ENCODE measurements at places on chromosomes 1 and 21.

DNA sequence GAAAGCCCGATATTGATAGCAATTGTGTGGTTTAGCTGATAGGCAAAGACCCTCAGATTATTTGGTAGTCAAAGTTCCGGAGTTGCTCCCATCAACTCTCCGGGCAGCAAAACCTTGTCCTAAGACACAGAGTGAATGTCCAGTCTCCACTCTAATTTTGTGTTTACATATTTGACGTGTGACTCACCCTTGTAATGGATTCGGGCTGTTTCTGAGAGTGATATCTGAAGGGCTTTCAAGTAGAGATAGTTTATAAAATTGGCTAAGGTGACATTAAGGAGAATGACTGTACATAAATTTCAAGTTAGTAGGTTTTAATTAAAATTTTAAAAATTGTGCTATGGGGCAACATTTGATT, 154.2 kb downstream of the CNIH3 start:
- DNase-seq: peak; percentile 16

GRCh38 chr1:82108843-82109242, 308.1 kb downstream of the ADGRL2 start:
- DNase-seq: no peak

DNA sequence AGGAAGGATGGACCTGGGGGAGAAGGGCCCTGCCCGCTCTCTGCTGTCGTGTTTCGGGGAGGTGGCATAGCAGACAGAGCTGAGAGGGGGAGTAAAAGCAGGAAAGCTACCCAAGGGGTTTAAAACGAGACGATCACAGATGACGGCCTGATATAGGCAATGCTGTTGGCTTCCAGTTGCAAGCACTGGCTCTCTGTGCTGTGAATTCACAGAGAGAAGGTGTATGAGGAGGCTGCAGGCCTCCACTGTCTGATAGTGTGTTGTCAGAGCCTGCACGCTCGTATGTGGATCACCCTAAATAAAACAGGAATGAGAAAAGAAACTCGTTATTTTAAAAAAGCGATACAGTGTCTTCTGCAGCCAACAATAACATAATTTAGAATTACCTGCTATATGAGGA, 57.4 kb downstream of the LGR6 start:
- DNase-seq: no peak

DNA sequence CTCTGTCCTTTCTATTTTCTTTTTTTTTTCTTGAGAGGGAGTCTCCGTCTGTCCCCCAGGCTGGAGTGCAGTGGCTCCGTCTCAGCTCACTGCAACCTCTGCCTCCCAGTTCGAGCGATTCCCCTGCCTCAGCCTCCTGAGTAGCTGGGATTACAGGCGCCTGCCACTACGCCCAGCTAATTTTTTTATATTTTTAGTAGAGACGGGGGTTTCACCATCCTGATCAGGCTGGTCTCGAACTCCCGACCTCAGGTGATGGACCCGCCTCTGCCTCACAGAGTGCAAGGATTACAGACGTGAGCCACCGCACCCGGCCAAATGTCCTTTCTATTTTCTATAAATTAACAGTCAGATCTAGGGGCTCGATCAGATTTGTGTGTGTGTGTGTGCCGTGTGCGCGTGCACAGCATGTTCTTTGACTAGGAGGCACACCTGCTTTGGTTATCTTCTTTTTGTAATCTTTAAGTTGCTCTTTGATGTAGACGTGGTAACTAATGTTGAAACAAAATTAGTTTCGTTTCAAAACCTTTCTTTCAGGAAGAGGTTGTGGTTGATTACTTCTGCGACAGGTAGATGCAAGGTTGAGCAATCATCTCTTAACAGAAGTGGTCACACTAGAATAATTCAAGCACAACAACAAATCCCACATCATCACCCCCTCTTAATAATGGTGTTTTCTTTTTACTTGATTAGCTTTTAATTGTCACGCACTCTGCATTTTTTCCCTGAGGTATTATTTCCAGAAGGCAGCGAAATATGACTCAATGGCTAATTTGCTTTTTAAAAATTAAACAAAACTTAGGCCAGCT, 779 bp upstream of the DEGS1 start:
- no peak for DNase-seq

GRCh38 chr21:27536319-27536718, 569.4 kb upstream of the ADAMTS5 start:
- no peak for DNase-seq

GRCh38 chr1:237672748-237673147, 218.0 kb downstream of the ZP4 start:
- peak; percentile 33 for DNase-seq

GRCh38 chr1:221078260-221078965, 199.2 kb downstream of the HLX start:
- no peak for DNase-seq

DNA sequence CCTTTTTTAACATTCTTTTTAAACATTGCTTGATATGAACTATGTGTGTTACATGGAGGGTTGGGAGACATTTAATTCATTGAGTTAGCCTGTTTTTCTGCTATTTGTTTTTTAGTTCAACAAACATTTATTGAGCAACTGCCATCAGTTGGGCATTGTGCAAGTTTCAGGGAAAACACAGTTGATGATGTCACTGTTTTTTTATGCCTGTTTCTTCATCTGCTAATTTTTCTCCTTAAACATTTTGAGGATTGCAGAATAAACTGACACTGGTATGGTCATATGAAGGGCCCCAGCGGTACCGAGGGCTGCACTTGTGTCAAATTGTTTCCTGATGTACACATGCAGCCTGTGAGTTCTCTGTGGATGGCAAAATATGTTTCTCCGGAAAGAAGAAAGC, 253.0 kb downstream of the FGGY start:
- no peak for DNase-seq

DNA sequence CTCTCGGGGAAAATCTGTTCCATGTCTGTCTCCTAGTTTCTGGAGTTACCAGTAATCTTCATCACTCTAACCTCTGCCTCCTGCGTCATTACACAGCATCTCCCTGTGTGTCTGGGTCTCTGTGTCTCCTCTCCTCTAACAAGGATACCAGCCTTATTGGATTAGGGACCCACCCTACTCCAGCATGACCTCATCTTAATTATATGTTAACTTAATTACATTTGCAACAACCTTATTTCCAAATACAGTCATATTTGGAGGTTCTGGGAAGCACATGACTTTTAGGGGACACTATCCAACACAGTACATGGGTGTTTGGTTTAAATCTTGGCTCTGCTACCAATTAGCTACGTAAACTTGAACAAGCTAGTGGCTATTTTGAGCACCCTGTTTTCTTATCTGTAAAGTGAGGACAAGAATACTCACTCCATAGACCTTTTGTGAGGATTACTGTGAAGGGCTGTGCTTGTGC, 83.9 kb upstream of the SGIP1 start:
- no peak for DNase-seq

DNA sequence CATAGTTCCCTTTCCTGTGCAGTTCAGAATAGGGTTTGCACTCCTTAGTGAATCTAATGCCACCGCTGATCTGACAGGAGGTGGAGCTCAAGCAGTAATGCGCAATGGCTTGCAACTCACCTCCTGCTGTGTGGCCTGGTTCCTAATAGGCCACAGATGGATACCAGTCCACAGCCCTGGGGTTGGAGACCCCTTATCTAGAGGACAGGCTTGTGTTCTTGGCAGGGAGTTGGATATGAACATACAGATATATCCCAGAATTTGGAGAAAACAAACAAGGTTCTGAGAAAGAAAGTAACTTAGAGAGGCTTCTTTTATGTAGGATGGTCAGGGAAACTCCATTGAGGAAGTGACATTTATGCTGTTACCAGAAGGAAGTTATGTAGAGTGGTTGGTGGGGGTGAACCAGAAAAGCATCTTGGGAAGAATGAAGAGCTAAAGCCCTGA, 5.1 kb upstream of the PTPRC start:
- no peak for DNase-seq

DNA sequence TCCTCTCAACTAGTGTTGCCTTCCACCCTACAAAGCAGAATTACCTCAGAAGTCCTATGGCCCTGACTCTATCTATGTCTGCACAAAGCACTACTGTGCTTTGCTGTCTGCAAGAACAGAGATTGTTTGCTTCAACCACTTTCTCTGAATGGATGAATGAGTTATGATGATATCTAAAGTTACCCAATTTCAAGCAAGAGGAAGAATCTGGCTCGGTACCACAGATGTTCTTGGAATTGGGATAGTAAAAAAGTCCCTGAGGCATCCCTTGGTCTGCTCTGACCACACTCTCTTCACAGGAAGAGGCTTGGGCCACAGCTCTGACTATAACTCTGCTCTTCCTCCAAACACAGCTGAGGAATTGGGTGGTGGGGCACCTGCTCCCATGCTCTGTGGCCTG, 31.2 kb downstream of the MTARC1 start:
- DNase-seq: no peak

GRCh38 chr1:202227997-202228401, 34.4 kb downstream of the LGR6 start:
- no peak for DNase-seq

- peak; percentile 31 for DNase-seq
Observed at GRCh38 chr1:6347641-6348487, 45.7 kb downstream of the ACOT7 start.

DNA sequence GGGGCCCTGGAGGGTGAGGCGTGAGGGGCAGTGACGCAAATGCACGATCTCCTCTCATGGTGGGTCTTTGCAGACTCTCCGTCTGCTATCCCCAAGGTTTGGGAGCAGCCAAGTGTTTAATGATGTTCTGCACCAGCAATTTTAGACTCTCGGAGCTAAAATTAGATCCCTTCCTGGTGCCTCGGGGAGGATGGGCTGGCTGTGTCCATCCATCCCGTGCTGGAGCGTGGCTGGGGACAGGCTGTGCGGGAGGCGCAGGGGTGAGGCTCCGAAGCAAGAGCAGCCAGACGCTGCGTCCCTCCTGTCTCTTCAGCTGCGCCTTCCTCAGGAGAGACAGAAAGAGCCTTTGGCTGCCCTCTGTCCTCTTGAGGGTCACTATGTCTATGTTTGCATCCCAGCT, 387.6 kb downstream of the CAMTA1 start:
- peak; percentile 1 for DNase-seq

DNA sequence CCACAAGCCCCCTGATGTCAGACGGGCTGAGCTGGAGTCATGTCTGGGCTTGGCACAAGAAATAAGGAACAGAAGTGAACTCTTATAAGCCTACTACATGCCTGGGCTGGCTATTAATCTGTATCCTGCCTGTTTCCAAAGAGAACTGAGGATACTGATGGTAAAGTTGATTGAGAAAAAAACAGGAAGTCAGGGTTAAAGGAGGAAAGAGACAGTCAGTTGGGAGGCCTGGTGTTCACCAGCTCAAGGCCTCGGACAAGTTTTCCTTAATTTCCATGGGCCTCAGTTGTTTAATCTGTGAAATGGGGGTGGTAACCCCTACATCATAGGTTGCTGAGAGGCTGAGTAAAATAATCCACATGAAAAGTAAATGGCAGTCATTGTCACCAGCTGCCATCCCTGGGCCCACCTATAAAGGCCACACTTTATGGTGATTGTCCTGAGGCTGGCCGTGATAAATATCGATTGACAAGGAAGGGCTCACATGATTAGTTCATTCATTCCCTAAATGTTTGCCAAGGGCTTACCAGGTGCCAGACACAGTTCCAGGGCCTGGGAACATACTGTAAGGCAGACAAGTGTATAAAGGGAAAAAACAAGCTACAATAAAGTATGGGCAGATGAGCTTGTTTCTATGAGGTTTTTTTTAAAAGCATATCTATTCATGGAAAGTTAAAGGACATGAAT, 2.8 kb downstream of the ALDH4A1 start:
- DNase-seq: no peak

GRCh38 chr1:1334835-1335234, 3.8 kb downstream of the TAS1R3 start:
- DNase-seq: no peak

GRCh38 chr1:233166896-233167295, 128.6 kb downstream of the PCNX2 start:
- DNase-seq: no peak

GRCh38 chr1:208254862-208255261, 10.7 kb upstream of the PLXNA2 start:
- DNase-seq: no peak

GRCh38 chr1:89125913-89126580, at the start of gene GBP2:
GBP2 (minus strand) TSS chr1:89126114; CDS start chr1:89121966, 4,148 bp downstream.
- DNase-seq: peak; percentile 33

DNA sequence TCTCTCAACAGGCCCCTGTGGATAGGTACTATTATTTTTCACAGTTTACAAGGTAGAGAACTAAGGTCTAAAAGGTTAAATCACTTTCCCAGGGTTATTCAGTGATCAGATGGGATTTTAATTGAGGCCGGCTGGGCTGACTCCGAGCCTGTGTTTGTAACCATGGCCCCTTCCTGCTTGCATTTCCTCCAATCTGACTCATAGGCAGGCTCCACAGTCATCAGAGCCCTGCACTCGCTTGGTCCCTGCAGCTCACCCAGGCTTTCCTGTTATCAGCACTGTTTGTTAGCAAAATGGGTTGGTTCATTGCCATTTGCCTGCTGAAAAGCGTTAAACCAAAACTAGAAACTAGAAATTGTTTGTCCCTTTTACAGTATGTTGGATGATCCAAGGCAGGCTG, 41.4 kb upstream of the LMX1A start:
- no peak for DNase-seq

DNA sequence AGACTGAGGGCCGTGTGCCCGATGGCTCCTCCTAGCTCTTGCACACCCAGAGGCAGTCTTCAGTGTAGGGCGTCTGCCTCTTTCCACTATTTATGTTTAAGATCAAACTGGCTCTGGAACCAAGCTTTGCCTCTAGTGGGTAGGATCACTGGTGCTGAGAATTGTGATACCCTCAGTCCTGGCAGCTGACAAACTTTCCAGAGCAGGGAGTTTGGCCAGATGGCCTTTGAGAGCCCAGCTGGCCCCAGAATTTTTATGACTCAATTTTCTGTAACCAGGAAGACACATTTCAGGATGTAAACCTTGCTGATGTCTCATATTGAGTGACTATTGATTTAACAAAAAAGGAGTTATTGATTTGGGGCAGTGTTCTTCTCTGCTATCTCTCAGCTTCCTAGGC, 6.7 kb downstream of the COQ8A start:
- no peak for DNase-seq

GRCh38 chr1:77164434-77164944, 54.7 kb downstream of the PIGK start:
- no peak for DNase-seq

- no peak for DNase-seq
Observed at GRCh38 chr1:215109171-215109570, 26.6 kb downstream of the KCNK2 start.

GRCh38 chr1:33348676-33349080, 27.8 kb upstream of the A3GALT2 start:
- DNase-seq: peak; percentile 14
